ENCODE measurements at places on chromosomes 3 and 15. TPM values are rescaled to one million over a fixed set of nuclear protein-coding genes. Genes with fewer than 3 reads are reported as not detected.

- no peak for DNase-seq
These were observed 1.7 kb downstream of the AKAP13 start for GRCh38 chr15:85381850-85382751.

GRCh38 chr3:114377426-114377825 is 83.6 kb downstream of the TIGIT start:
- no peak for DNase-seq

GRCh38 chr15:44028349-44028748 is 166.7 kb downstream of the FRMD5 start:
- no peak for DNase-seq

GRCh38 chr3:161793194-161793930 is 296.8 kb downstream of the OTOL1 start:
- no peak for DNase-seq

- no peak for DNase-seq
These were observed 586 bp downstream of the LRRK1 start for GRCh38 chr15:100919481-100920405.

DNA sequence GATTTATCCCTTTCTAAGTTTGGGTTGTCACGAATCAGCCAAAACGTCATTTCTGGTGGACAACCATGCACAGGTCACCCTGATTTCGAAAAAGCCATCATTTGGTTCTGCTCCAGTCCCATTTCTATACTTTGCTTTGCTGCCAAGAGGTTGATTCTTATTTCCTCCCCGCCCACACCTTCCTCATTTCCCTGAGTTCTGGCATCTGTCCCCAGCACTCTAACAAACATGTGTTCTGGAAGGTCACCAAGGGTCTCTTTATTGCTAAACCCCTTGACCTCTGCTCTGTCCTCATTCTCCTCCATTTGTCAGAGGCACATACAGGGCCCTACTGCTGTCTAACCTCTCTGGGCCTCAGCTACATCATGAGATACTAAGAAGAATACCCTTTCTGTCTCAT is 36.4 kb upstream of the PTPRG start:
- no peak for DNase-seq

- DNase-seq = no peak
These were observed 10.0 kb upstream of the USP3 start for GRCh38 chr15:63494408-63494807.

Gene TXNRD3
- polyA plus RNA-seq = 4.8 TPM

Gene SPSB4
- not detected for polyA plus RNA-seq

Gene GOLGA8N
- polyA plus RNA-seq = 1.6 TPM
